HT1080 (cell line): ENCODE measurements at places on chromosomes 6 and 20. TPM values are rescaled to one million over a fixed set of nuclear protein-coding genes. Genes with fewer than 3 reads are reported as not detected.

GRCh38 chr20:48398506-48399449, 429.0 kb downstream of the PREX1 start:
- no peak for DNase-seq

PERP gene
- total RNA-seq, result 39.9 and 60.2 TPM in 2 replicates

- DNase-seq, result no peak
Measured at GRCh38 chr20:57342829-57343228, 8.2 kb upstream of the RAE1 start.

WFDC10B gene
- total RNA-seq, result 0.39 and 0.77 TPM in 2 replicates

- peak; percentile 5 for DNase-seq
Measured at GRCh38 chr6:96234444-96234843, 218.7 kb downstream of the FUT9 start.

GRCh38 chr6:20306491-20306890, 94.2 kb upstream of the MBOAT1 start:
- no peak for DNase-seq

GRCh38 chr20:32599783-32600340, 14.7 kb upstream of the NOL4L start:
- DNase-seq, result no peak

DNA sequence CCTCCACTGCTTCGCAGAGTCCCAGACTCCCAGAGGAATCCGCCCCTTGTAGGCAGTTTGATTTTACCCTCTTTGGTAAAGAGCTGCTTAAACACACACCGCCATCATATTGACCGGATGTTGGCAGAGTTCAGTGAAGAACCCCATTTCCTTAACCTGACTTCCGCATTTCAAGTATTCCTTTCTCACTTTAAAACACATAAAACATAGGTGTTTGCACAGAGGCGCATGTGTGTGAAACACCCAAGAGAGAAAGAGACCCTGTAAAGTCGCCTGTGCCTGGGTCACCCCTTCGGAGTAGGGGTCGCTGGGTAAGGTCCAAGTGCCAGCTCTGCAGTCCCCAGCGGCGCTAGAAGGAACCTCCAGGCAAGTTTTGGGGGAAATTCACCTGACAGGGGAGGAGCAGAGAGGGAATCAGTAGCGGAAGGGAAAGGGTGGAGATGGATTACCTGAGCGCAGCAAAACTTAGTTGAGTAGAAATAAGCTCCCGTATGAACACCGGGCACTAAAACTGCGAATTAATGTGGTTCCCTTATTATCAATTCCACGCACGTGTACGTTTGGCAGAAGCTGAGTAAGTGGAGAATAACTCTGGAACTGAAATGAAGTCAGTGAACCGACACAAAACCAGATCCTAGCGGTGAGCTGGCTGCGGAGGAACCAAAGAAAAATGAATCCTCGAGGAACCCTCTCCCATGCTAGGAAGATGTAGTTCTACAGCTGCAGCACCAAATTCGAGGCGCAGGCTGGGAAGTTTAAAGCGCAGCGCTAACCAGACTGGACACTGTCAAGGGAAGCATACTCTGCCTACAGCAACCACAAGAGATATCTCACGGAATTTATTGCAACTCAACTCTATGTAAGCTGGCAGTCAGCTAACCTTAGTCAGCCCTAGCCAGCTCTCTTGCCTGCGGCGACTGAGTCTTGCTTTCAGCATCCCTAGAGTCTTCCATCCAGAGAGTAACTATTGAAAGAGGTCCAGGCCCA, 3.5 kb upstream of the HTR1B start:
- DNase-seq, result no peak

GRCh38 chr6:45965792-45966191, 49.9 kb downstream of the CLIC5 start:
- peak; percentile 83 for DNase-seq

- DNase-seq, result no peak
Measured at GRCh38 chr6:8637896-8638597, 202.7 kb upstream of the SLC35B3 start.

DNA sequence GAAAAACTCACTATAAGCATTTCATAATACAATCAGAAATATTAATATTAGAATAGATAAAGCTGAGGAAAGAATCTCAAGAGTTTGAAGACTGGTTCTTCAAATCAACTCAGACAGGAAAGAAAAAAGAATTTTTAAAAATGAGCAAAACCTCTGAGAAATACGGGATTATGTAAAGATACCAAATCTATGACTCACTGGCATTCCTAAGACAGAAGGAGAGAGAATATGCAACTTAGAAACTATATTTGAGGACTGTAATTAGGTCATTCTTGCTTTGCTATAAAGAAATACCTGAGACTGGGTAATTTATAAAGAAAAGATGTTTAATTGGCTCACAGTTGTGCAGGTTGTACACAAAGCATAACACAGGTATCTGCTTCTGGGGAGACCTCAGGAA, 665.1 kb downstream of the RNF144B start:
- DNase-seq, result peak; percentile 23
